Body of pancreas (tissue), 4 donors: ENCODE measurements at places on chromosomes 3 and 15. TPM values are rescaled to one million over a fixed set of nuclear protein-coding genes. Genes with fewer than 3 reads are reported as not detected.
A peak's percentile ranks its signal among the peaks of the same experiment; 100 is the strongest.

GXYLT2 gene
- total RNA-seq: 5.6 TPM

ARHGEF3 gene
- 38.7 TPM for total RNA-seq

USP19 gene
- total RNA-seq: 30.6 TPM

FHIT gene
- total RNA-seq: 15.8 TPM

TLR9 gene
- total RNA-seq: not detected

PLAAT1 gene
- total RNA-seq: not detected

KBTBD13 gene
- not detected for total RNA-seq

GRCh38 chr3:24828551-24828950 is 333.9 kb upstream of the THRB start:
- DNase-seq: no peak

DNA sequence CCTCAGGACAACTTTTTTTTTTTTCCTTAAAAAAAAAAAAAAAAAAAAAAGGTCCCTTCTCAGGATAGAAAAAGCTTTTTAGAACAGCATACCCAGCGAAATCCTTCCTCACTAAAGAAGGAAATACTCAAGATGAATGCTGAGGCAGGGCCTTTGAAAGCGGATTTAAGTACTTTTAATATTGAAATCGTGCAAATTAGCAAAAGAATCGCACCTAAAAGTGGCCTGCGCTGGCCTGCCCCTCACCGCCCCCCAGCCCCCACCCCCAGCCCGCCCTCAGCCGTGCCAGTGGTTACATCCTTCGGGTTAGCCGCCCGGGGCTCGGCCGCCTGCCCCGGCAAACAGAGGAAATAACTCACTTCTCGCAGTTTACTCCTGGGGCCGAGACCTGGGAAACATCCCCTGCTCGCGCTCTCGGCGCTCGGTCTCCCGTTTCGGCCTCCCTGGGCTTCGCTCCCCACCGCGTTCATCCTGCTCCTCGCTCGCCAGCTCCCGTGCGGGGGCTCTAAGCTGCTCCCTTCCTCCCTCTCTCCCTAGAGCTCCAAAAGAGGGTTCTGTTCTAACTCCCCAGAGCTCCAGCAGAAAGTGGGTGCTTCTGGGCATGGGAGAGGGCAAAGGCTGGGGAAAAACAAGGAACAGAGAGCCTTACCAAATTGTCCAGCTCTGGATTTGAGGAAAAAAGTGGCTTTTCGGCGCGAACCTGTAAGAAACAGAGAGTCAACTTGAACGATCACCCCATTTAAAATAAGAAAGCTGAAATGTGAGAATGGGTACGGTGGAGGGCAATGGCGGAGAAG is 5.2 kb downstream of the MEIS2 start:
- no peak for DNase-seq

DNA sequence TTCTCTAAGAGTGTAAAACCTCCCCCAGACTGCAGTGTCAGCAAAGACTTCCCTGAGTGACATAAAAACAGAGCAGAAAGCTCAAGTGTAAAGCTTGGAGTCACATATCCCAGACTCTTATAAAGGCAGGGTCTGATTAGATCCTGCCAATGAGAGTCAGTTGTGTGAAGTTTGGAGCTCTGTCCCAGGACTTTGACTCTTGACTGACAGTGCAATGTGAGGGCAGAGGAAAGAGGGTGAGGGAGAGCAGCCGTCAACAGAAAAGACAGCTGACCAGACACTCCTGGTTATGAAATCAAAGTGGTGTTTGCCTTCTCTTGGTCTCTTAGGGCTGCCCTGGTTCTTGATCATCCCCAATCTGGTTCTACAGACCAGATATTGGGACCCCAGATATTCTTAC is 393.2 kb downstream of the ERC2 start:
- DNase-seq: no peak

DNA sequence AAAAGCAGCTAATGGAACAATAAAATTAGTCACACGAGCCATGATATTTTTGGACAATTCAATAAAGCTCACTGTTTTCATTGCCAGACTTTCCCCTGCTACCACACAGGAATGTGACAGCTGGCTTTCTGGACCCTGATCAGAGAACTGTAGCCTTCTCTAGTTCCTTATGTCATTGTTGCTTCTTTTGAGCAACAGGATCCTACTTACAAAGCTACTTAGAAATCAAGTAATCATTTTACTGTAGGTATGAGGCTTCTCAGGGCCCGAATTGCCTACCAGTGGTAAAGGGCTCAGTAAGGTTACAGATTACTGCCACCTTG is 94.3 kb upstream of the AADACL2 start:
- no peak for DNase-seq

DNA sequence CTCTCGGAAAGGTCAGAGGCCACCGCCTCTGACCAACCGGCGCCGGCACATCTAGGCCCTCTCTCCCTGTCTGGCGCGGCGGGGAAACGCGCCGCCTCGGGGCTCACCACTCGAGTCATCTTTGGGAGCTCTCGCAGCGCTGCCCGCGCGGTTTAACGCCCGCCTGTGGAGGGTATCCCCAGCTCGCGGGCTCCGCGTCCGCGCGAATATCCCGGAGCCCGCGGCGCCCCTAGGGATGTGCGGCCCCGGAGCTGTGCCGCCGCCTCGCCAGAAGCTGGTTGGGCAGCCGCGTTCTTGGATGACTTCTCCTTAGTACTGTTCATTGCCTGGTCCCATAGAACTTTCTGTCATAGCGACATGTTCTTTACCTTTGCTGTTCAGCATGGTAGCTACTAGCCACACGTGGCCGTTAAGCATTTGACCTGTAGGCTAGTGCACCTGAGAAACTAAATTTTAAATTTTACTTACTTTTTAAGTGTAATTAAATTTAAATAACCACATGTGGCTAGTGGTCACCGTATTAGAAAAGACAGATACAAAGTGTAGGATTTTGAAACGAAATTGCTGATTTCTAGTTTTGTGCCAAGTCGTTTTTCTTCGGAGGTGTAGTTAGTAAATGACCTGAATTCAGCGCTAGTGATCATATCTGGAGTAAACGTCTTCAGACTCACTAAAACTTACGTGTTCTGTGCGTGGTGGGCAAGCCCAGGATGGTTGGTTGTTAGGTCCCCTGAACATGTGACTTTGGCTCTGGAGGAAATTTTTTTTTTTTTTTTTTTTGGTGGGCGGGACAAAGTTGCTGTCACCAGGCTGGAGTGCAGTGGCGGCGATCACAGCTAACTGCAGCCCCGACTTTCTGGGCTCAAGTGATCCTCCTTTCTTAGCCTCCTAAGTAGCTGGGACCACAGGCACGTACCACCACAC is 835 bp downstream of the ARIH2 start:
- peak; percentile 37 for DNase-seq

- no peak for DNase-seq
Observed at GRCh38 chr3:145754605-145755289, 406.2 kb downstream of the PLOD2 start.

DNA sequence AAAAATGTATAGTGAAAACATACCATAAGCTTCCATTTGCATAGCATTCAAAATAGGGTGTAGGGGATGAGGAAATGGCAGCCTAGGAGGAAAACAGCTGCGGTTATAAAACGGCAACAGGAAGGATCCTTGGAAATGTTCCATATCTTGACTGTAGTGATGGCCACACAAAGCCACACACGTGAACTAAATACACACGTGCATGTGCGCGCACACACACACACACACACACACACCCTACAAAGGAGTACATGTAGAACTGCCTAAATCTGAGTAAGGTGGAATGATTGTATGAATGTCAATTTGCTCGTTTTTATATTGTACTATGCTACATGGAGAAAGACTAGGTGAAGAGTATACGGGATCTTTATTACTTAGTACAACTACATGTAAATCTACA is 3.9 kb upstream of the IREB2 start:
- DNase-seq: no peak

DNA sequence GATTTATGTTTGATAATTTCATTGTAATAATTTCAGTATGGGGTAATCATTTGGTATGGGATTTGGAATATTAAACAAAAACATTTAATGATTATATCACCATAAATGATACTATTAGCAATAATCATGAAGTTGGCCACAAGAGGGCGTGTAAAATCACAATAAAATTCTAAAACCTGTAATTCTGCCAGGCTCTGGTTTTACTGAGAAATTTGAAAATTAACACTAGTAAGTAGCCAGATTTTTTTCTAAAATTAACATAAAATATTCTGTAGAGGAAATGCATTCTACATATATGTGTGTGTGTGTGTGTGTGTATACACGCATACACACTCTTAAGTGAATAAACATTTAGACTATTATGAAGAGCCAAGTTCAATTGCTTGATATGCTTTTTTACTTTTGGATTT is 40.5 kb downstream of the FEZF2 start:
- DNase-seq: peak; percentile 6

DNA sequence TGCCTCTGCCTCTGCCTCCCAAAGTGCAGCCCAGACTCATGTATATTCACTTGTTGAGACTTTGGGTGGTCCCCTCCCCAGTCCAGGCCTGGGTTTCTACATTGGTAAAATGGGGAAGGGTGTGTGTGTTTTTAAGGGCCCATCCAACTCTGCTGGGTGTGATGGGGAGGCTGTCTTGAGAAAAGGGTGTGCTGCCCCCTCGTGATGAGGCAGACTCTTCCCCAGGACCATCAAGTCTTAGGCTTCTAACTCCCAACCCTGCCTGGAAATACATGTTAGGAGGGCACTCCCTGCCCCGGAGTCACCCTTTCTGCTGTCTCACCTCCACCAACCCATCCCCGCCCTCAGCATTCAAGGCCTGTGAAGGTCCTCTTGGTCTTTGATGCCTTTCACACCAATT is 4.4 kb upstream of the PTPN23 start:
- DNase-seq: no peak

DNA sequence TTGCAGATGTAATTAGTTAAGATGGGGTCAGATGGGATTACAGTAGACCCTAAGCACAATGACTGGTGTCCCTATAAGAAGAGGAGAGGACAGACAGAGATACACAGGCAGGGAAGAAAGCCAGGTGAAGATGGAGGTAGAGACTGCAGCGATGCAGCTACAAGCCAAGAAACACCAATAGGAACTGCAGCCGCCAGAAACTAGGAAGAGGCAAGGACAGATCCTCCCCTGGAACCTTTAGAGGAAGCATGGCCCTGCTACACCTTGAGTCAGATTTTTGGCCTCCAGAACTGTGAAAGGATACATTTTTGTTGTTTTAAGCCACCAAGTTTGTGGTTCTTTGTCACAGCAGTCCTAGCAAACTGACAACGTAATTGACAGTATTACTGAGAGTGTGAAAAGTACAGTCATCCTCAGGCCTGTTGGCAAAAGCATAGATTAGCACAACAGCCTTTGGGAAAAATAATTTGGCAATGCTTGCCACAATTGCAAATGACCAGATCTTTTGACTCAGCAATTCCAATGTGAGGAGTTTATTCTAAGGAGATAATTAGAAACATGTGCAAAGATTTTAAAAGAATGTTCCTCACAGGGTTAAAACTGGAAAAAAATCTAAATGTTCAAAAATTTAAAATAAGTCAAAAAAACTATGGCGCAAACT is 82.6 kb upstream of the TJP1 start:
- DNase-seq: no peak

- no peak for DNase-seq
Observed at GRCh38 chr3:111278959-111279358, 207.3 kb downstream of the NECTIN3 start.

DNA sequence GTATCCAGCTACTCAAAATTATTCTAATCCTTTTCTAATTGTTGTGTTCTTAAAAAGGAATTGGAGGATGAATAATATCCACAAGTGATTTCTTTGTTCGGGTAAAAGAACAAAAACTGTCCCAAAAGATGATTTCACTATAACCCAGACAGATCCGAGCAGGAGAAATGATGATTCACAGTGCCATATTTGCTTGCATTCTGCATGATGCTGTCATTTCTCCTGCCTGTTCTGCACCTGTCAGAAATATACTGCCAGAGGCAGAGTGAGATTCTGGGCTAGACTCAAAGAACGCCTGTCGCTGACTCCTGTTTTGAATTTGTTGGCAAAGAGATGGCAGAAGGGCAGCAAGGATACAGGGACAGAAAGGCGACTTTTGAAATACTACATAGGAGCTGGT is 34.7 kb upstream of the SLC24A5 start:
- no peak for DNase-seq
